ENCODE measurements at places on chromosomes 6 and 20. TPM values are rescaled to one million over a fixed set of nuclear protein-coding genes. Genes with fewer than 3 reads are reported as not detected.

- no peak for DNase-seq
These were observed 18.9 kb downstream of the NEDD9 start for GRCh38 chr6:11213422-11214021.

GRCh38 chr6:53240139-53240538 lies 91.5 kb upstream of the GCM1 start:
- no peak for DNase-seq

- no peak for DNase-seq
These were observed 18.7 kb downstream of the ZNF391 start for GRCh38 chr6:27407153-27407814.

DNA sequence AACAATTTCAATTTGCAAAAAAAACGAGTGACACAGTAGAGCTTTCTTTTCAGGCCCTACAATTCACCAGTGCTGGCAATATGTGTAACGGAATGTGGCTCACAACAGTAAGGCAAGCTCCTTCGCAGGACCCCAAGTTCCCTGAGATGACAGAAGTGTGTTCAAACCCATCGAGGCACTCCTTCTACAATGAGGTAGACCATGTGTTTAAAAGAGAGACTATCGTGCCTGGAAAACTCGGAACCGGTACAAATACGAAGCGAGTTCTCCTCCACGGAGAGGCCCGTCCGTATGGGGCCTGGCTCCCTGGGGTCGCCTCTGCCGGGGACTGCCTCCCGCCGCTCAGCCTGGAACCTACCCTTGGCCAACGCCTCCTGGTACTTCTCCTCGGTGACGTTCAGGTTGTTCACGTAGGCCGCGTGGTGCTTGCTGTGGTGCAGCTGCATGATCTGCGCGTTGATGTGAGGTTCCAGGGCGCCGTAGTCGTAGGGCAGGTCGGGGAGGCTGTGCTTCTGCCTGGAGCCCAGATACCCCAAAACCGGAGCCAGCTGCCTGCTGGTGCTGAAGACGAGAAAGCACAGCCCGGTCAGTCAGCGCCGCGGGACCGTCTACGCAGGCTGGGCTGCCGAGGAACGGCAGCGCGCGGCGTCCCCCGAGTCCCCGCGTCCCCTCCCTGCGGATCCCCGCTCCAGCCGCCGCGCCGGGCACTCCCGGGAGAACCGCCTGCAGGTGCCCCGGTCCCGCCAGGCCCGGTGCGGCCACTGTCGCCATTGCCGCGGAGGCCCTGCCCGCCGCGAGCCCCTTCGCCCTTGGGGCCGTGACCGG lies 526 bp downstream of the SOD2 start:
- no peak for DNase-seq

- DNase-seq = no peak
These were observed 59.5 kb upstream of the BMP2 start for GRCh38 chr20:6708010-6708409.

GRCh38 chr20:50283922-50284810 lies 93.5 kb downstream of the CEBPB start:
- DNase-seq = no peak

DNA sequence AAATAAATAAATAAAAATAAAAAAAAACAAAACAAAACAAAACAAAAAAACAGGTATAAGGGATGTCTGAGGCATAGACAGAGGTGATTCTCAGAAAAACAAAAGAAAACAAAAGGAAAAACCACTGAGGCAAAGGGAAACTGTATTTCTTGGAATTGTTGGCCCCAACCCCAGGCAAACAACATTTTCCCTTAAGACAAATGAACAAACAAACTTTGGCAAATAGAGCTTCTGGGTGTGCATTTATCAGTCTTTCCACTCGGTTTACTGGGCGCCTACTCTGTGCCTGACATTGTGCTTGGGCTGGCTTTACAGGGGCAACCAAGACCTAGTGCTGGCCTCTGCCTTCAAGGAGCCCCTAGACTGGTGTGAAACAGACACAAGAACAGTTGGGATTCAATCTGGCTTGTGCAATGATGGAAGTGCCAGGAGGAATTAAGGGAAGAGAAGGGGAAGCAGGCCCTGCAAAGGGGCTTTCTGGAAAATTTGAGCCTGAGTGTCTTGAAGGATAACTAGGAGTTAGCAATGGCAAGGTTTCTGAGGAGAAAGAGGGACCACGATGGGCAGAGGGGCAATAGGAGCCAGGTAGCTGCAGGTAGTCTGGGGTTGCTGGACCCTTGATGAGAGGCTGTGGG lies 33.8 kb upstream of the IER3 start:
- no peak for DNase-seq

GRCh38 chr6:15243910-15244619 lies 1.8 kb upstream of the JARID2 start:
- no peak for DNase-seq

DNA sequence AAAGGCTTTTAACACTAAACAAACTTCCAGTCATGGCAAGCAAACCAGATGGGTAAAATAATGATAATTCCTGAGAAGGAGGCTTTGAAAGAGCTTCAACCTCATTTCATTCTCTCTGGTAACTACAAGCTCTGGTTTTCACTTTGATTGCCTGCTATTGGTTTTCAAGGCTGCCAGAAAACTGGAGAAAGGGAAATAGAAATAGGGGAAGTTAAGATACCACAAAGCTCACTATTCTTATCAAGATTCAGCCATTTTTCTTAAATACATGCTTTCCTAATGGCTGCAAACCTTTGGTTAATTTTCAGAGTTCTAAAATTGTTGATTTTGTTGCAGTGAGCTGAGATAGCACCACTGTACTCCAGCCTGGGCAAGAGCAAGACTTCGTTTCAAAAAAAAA lies 42.5 kb upstream of the NELFCD start:
- no peak for DNase-seq

GRCh38 chr6:45488889-45489288 lies 111.2 kb upstream of the SUPT3H start:
- DNase-seq = no peak

- no peak for DNase-seq
These were observed 80.5 kb downstream of the SASH1 start for GRCh38 chr6:148423133-148423532.

DNA sequence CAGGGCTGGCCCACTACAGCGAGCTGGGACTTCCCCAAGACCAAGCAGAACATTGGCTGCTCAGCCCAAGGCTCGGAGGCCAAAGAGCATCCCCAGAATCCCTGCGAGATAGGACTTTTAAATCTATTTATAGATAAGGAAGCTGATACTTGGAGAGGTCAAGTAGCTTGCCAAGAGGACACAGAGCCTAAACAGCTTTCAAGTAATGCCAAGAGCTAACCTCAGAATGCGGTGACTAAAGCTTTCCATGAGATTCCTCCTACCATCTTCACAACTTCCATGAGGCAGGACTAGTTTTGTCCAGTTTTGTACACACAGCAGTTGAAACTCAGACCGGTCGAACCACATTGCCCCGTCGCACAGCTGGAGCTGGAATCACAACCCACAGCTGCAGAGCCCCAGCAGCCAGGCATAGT lies 168.1 kb upstream of the TOP1 start:
- DNase-seq = no peak

DNA sequence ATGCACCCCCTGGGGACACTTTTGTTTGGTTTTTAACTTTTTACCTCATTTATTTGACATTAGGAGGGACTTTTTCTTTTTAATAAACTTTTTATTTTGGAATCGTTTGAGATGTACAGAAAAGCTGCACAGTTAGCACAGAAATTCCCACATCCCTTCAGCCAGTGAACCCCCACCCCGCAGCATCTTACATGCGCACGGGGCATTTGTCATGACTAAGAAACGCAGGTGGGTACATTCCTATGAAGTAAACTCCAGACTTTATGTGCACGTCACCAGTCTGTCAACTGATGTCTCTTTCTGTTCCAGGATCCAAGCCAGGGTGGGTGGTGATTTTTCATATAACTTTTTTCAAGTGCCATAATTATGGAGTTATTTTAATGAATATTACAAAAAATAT lies 4.9 kb upstream of the ZNF831 start:
- no peak for DNase-seq

GRCh38 chr20:10648651-10649050 lies 25.1 kb downstream of the JAG1 start:
- DNase-seq = no peak

- no peak for DNase-seq
These were observed 28.6 kb upstream of the SIM1 start for GRCh38 chr6:100493206-100493888.

DNA sequence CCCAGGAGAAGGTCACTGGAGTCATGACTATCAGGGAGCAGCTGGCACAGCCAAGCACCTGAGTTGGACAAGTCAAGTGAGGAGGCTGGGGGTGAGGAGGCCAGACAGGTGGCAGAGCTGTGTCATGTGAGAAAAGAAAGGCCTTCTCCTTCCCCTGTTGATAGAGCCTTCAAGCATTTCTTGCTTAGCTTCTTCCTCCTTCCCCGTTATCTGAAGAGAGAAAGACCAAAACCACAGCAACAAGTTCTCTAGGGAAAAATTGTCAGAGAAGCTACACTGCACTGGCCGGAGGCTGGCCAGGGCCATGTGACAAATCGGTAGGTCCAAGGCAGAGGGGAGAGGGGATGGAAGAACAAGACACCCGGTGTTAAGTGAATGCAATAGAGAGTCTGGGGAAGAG lies 202.1 kb upstream of the PRDM1 start:
- no peak for DNase-seq

DNA sequence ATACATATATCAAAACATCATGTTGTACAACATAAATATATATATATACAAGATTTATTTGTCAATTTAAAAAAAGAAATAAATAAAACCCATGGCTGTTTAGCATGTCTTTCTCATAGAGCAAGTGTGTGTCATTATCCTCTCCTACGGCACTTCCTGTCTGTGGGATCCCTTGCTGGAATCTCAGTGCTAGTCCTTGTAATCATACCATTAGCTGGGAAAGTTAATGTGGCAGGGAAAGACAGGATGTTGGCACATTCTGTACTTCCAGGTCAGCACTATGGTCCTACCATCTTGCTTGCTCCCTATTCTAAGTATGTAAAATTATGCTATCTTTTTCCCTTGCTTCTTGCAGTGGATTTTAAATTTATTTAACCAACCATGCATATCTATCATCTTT lies 9.5 kb upstream of the SLC17A3 start:
- no peak for DNase-seq

GRCh38 chr20:59064214-59064722 lies 21.7 kb upstream of the PRELID3B start:
- DNase-seq = no peak

DNA sequence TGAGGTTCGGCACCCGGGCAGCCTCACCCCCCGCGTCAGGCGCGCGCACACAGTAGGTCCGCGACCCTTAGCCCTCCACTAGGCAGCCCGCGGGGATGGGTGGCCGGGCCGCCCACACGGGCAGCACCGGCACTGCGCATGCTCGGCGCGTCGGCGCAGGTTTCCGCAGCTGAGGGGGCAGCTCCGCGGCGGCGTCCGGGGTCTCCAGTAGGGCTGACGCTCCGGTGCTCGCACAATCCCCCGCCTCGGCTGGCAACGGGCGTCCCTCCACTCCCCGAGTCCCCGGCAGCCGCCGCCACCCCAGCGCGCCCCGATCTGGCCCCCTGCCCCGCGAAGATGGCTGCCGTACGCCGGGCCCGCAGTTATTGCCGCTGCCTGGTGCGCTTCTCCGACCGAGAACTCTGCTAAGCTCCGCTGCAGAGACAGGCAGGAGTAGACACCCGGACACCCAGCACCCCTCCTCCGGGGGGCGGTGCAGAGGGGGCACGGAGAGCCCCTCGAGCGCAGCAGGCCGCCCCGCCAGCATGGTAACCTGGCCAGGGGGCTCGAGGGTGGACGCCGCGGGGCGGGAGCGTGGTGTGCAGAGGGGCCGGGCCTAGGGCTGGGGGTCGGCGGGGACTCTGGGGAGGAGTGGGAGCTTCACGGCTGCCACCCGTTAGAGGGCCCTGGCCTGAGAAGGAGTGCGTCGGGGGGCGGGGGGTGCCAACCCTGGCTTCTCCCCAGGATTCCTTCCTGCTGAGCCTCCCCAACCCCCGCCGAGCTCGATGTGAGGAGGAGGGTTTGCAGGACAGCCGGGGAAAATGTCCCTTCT lies at the start of gene FBXO9:
TSS of gene FBXO9 (plus strand) at position 139 of the 811 bp plus-strand sequence. CDS start at position 525, 386 bp downstream.
- peak; percentile 63 for DNase-seq

GRCh38 chr20:481167-481566 lies 18.8 kb upstream of the TBC1D20 start:
- DNase-seq = no peak

- no peak for DNase-seq
These were observed 26.1 kb upstream of the SH3BGRL2 start for GRCh38 chr6:79605061-79605460.

- DNase-seq = no peak
These were observed 28.1 kb downstream of the NCOA6 start for GRCh38 chr20:34797012-34797995.

MYMX gene
- total RNA-seq = not detected

SRSF12 gene
- total RNA-seq = not detected

IRAK1BP1 gene
- total RNA-seq = 1.1 TPM

TUBB2B gene
- total RNA-seq = 0.76 TPM

SLC17A9 gene
- total RNA-seq = 2.4 TPM

ANKS1A gene
- total RNA-seq = 9.6 TPM

SLC17A1 gene
- not detected for total RNA-seq

HLA-DOB gene
- 6.6 TPM for total RNA-seq

CST2 gene
- not detected for total RNA-seq

DEFB115 gene
- total RNA-seq = not detected

Measured in T-helper 17 cell (primary cell).